ENCODE measurements at places on chromosomes 1 and 21.

- DNase-seq = no peak
Observed at GRCh38 chr1:227370533-227371254, 52.4 kb upstream of the CDC42BPA start.

GRCh38 chr1:37764414-37764825 lies 500 bp downstream of the EPHA10 start:
- peak; percentile 44 for DNase-seq

DNA sequence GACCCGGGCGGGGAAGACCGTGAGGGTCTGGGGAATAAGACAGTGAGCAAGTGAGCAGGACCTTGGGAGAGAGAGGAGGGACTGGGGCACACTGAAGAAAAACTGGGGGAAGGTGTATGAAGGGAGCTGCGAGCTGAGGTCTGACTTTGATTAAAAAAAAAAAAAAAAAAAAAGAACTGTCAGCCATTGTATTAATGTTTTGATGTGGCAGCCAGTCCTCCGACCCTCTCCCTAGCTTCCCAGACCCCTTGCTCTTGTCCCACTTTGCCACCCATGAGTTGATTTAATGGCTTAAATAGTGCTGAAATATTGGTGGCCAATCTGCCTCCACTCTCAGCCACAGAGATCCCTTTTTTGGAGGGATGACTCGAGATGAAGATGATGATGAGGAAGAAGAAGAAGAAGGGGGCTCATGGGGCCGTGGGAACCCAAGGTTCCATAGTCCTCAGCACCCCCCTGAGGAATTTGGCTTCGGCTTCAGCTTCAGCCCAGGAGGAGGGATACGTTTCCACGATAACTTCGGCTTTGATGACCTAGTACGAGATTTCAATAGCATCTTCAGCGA lies 652 bp downstream of the HAX1 start:
- peak; percentile 24 for DNase-seq

DNA sequence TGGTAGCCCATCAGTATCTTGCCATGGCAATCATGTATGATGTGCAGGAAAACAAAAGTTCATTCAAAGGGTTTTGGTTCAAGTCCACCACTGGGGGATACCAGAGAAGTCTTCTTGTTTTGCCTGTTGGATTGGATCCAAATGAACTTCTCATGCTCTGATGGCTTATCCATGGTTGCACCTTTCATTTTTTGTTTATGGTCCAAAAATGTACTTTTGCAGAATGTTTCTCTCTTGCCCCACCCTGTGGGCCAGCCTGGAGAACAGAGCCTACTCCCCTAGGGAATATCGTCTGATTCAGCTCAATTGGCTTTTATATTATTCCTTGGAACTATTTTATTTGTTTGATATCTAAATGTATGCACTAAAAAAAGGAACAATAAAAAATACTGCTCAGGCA lies 20.1 kb upstream of the CLCA1 start:
- DNase-seq = no peak

DNA sequence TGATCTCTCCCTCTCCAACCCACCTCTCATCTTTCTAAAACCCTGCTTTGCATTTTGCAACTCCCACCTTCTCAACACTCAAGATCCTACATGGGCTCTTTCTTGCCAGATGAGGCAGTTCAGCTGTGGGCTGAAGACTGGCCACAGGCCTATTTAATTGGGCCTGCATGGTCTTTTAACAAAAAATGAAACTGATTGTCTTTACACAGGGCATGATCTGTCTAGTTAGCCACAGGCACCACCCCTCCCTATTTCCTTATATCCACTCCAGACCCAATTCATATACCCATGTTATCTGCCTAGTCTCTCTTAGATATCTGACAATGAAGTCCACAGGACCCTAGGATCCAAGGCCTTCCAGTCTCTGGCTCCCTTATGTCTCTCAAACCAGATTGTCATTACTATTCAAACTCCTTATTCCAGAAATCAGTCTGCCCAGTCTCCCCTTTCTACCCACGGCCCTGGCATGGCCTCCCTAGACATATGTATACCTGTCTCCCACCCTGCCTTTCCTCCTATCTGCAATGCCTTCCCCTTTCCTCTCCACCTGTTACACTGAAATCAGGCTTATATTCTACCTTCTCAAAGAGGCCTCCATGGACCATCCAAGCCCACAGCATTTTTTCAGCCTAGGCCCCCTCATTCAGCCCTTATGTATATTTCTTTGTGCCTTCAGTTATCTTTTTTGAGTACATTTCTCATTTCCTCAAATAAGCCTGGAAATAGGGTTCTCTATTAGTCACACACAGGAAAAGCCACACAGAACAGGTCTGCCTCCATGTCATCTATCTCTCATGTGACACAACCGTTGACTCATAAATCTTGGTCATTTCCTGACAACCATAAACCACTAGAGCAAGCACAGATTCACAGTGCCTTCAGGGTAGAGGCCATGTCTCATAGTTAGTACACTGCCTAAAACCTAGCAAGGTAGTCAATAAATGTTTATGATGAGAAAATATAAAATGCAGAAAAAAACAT lies 39.0 kb downstream of the LPAR3 start:
- peak; percentile 74 for DNase-seq

- no peak for DNase-seq
Observed at GRCh38 chr1:26811057-26811456, 15.4 kb upstream of the ZDHHC18 start.
